Aorta (tissue), 5 donors: ENCODE measurements at places on chromosomes 5 and 9.

DNA sequence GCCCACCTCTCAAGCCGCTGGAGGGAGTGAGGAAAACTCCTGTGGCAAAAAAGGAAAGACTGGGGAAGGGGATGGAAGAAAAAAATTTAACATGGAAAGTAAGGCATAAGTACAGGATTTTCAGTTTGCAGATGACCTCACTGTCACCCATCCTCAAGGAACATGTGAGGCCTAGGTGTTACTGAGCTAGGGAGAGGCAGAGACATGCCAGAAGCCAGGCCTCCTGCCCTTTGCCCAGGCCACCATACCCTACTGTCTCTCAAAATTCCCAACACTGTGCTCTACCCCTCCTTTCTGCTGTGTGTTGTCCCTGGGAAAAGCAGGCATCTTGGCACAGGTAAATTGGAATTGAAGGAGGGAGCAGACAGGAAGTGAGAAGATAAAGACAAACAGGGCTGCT is 4.4 kb upstream of the MGAT1 start:
- DNase-seq = no peak

DNA sequence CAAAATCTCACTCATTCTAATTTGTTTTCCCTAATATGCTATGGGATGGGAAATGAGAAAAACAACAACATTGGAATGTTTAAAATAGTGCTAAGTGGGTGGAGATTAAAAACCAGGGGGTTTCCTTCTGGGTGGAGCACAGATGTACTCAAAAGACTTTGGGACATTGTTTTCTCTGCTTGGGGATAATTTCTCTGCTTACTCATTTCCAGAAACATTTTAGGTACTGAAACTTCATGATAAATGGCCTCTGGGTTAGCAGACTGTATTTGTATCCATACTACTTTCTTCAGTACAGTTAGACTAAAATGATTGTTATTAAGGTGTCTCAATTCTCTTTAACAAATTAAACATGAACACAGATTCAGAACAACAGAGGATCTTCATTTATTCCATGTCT is 17.4 kb downstream of the ELOVL7 start:
- no peak for DNase-seq

DNA sequence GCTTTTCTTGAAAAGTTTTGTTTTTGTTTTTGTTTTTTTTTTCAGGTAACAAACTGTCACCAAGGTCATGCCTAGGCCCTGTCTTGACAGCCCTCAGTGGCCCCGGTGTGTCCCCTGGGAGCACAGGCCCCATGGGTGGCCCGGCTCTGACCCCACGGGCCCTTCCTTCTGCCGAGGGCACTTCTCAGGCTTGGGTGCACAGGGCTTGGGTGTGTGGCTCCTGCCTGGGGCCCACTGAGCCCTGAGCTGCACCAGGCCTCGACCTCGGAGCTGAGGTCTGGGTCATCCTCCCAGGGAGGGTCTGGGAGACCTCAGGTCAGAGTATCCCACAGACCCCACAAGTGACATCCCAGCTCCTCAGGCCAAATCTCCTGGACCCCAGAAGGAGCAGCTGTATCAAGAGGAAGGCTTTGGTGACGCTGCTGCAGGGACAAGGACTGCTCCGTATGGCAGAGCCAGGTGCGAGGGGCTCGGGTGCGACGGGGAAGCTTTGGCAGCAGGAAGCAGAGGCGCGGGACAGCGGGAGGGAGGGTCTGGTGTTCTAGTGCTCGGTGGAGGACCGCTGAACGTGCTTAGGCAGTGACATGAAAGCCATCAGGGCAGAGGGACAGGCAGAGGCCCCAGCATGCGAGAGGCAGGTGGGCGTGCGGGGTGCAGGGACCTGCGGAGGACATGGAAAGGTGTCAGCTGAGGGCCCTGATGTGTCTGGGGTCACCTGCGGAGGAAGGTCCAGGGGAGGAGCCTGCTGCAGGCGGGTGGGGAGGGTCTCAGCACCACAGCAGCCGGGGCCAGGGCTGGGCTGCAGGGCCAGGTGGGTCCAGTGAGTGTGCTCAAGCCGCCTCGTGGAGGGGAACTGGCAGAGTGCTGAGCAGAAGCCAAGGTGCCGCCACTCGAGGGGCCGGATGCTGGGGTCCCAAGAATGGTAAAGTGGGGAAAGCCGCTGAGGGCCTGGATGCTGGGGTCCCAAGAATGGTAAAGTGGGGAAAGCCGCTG is 18.4 kb upstream of the SLC9A3 start:
- DNase-seq = peak; percentile 68

DNA sequence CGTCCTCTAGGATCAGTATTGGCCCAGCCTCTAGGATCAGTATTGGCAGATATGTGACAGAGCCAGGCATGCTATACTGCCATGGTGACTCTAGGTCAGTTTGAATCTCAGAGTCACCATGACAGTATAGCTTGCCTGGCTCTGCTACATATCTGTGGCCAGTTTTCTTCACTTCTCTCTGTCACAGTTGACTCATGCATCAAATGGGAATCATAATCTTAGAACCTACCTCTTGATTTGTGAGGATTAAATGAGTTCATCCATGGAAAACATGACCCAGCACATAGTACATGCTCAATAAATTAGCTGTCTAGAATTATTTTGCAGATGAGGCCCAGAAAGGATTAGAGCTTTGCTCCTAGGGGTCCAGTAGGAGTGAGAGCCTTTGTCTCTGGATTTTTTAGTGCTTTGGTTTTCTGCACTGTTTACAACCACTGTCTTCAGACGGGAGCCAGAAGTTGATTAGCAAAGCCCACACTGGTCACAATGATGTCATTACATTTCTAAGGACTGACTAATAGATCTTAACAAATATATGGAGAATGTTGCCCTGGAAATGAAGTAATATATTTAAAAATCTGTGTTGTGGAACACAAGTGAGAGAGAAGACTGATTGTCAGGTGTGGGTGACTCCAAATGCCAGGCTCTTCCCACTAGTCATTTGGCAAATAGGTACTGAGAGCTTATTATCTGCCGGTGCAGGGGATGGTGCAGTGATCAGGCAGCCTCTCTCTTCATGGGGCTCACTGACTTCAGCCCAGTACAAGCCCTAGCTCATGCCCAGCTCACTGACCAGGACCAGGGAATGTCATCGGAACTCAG is 76.0 kb downstream of the COL15A1 start:
- no peak for DNase-seq

DNA sequence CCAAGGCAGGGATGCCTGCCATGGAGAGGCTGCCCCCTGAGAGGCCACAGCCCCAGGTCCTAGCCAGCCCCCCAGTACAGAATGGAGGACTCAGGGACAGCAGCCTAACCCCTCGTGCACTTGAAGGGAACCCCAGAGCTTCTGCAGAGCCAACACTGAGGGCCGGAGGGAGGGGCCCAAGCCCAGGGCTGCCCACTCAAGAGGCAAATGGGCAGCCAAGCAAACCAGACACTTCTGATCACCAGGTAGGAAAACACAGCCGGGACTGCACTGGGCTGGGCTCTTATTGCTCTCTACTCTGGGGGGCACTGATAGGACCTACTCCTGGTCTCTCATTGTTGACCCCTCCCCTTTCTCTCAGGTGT is 3.2 kb downstream of the RELL2 start:
- no peak for DNase-seq

- no peak for DNase-seq
These were observed 44.4 kb upstream of the ELOVL7 start for GRCh38 chr5:60888359-60889061.

DNA sequence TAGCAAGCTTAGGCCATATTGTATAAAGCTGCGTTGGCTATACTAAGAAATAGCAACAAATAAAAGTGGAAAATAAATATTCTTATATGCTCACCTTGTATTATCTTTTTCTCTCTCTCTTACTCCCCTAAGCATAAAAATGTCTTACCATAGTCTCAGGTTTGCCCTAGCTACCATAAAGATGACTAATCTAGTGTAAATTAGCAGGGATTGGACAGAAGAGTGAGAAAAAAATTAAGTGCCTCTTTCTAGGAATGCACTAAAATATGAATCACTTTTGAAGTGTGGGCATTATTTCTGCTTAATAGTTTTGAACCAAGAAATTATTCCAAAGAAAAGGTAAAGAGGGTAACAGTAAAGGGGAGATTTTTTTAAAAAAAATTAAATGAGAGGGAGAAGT is 201.3 kb downstream of the HINT1 start:
- no peak for DNase-seq

DNA sequence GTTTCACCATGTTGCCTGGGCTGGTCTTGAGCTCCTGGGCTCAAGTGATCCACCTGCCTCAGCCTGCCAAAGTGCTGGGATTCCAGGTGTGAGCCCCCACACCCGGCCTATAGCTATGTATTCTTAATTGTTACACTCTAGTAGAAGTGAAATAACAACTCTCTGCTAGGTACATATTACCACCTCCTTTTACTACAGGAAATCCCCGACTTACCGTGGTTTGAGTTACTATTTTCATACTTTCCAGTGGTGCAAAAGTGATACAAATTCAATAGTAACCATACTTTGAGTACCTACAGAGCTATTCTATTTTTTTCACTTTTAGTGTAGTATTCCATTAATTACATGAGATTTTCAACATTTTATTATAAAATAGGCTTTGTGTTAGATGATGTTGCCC is 719 bp downstream of the ARL14EPL start:
- DNase-seq = peak; percentile 22

DNA sequence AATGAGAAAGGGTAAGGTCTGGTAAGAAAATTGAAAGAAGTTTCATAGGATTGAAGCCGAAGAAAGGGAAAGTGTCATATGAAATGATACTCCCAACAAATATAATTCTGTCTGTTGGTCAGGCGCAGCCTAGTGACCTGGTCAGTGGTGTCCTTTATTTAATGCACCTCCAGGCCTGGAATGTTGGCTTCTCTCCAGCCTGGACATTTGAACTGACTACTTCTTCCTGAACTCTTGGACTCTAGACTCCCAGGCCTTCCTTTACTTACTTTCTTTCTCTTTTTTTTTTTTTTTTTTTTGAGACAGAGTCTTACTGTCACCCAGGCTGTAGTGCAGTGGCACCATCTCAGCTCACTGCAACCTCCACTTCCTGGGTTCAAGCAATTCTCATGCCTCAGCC is 1381.5 kb upstream of the WWC1 start:
- DNase-seq = no peak

- no peak for DNase-seq
These were observed 66.6 kb downstream of the ANGPTL2 start for GRCh38 chr9:127055745-127056402.

DNA sequence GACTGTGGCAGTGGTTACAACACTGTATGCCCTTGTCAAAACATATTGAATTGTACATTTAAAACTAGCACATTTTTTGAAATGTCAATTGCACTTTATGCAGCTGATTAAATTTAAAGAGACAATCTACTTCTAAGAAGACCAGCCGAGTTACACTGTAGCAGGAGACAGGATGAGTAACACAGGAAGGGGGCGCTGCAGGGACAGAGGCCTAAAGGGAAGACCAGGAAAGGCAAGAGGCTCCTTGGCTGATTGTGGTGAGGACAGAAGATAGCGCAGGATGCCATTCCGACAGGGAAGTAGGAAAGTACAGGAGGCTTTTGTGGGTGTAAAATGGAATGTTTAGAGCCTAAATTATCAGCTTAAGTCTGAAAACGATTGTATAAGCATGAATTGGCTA is 28.2 kb upstream of the PPP2R2B start:
- DNase-seq = no peak

- DNase-seq = no peak
These were observed 14.0 kb upstream of the PHYHD1 start for GRCh38 chr9:128906741-128907140.

DNA sequence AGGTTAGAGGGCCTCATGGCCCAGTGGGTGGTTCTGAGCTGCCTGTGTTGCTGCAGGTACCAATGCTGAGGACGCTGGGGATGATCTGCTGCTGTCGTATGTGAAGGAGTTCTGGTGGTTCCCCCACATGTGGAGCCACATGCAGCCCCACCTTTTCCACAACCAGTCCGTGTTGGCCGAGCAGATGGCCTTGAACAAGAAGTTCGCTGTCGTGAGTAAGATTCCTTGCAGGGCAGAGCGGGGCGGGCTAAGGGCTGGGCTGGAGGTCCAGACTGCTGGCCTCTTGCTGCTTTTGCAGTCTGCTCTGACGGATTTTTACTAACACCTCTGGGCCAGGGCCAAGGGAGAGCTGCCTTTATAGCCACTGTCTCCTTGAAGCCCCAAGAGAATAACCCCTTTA is 26.9 kb downstream of the NDST1 start:
- DNase-seq = peak; percentile 34

DNA sequence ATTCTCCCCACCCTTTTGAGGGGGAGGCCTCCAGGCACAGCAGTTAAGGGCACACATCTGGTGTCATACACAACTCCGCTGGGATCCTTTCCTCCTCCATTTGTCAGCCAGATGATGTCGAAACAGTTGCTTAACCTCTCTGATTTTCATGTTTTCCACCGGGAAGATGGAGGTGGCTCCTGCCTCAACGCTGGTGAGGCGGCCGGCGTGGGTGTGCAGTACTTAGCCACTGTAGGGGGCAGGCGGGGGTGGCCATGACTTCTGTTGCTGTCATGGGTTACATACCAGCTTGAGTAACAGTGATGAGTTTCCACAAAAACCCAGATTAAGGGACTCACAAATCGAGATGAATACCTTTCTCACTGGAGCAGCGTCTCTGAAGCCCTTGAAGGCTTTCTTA is 63.1 kb upstream of the EPB41L4B start:
- no peak for DNase-seq

DNA sequence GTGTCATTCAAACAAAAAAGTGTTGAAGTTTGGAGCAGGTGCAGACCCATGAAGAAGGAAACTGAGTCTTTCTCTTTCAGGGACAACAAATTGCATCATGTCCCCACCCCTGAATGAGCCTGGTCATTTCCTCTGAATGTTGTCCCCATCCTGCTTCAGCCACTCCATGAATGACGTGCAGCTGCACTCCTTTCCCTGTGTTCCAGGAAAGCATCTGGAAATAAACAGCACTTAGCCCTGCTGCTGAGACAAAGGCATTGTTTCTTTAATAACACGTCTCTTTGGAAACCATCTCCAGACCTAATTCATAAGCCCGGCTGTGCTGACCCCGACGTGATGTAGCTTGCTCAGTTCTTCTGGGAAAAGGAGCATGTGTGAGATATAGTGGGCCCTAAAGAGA is 682.3 kb downstream of the BRINP1 start:
- no peak for DNase-seq

- no peak for DNase-seq
These were observed 102.6 kb downstream of the ARHGAP26 start for GRCh38 chr5:142872795-142873194.
